Stimulated activated CD4-positive, alpha-beta T cell treated with anti-CD3 and anti-CD28 coated beads, Interleukin-4, amount 100 ng/mL, for 24 hours (primary cell): ENCODE measurements at places on chromosomes 5 and 9.
A peak's percentile ranks its signal among the peaks of the same experiment; 100 is the strongest.

DNA sequence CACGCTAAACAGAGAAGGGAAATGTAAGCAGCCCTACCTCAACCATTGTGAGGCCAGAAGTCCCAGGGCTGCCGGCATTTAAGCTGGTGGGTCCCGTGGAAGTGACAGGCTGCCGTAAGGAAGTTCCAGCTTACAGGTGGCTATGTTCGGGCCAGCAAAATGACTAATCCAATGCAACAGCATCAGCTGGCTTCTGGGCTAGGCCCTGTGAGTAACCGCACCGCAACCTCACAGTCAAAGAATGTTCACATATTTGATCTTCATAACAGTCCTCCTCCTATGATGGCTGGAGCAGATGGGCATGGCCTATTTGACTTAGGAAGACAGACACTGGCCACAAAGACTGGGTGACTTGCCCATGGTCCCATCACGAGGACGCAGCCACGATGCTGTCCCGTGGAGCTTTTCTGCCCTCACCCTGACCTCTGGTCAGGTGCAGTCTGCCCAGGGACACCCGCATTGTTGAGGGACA is 88.2 kb downstream of the LIFR start:
- DNase-seq, result no peak

DNA sequence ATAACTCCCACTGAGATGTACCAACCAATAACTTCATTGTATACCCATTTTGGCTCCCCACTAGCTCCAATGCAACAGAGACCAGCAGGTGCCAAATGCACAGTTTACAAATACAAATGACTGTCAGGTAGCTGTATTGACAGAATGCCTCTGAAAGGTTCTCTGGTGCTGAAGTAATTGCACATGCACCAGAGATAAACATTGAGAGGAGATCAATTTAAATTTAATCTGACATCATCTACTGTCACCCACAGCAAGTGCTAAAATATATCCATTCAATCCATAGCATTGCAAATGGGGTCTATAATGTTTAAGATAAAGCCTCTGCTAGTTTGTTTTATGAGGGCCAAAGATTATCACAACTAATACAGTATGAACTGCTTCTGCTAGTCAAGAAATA is 80.2 kb downstream of the STX17 start:
- DNase-seq, result no peak

GRCh38 chr5:158538506-158539074 is 561.1 kb downstream of the EBF1 start:
- no peak for DNase-seq

- no peak for DNase-seq
These were observed 47.6 kb downstream of the THBS4 start for GRCh38 chr5:80082731-80083100.

DNA sequence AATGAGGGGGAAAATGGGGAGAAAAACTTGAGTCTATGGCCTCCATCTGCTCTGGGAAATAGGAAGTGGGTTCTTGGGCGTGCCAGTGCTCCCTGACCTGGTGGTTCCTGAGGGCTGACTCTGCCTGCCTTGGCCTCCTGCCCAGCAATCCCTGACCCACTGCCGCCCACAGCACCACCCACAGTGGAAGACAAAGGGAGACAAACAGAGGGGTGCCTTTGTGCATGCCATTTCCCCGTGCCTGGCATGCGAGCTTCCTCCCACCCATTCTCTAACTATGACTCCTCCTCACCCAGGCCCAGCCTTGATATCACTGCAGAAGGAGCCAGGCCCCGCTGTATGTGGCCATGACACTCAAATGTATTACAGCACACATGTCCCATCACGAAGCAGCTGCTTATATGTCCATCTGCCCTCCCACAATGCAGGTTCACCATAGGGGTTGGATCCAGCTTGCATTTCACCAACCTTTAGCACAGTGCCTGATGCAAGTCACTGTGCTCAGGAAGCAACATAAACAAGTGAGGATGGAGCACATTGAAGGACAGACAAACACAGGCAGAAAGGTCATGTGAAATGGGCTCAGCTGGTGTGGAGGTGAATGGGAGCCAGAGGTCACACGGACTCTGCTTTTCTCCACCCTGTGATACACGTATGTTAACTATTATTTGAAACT is 84.4 kb downstream of the ADRB2 start:
- no peak for DNase-seq

- DNase-seq, result no peak
These were observed 6.2 kb downstream of the RBM22 start for GRCh38 chr5:150694612-150695011.

DNA sequence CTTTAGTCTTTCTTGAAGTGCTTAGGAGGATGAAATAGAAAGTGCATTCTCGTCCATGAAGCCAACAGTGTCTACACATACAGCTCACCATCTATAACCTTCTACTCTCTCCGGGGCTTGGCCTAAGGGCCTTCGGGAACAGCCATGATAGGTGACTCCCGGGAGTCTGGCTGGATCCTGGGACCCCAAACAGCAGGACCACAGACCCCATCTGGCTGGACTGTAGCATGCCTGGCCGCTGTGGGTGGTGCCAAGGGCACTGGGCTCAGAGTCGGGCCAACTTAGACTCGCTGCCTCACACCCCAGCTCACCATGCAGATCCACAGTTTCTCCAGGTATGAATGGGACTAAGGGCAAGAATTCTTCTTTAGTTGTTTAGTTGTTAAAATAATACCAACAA is 16.3 kb downstream of the GABBR2 start:
- no peak for DNase-seq

GRCh38 chr5:54757541-54757940 is 227.9 kb downstream of the ESM1 start:
- no peak for DNase-seq

DNA sequence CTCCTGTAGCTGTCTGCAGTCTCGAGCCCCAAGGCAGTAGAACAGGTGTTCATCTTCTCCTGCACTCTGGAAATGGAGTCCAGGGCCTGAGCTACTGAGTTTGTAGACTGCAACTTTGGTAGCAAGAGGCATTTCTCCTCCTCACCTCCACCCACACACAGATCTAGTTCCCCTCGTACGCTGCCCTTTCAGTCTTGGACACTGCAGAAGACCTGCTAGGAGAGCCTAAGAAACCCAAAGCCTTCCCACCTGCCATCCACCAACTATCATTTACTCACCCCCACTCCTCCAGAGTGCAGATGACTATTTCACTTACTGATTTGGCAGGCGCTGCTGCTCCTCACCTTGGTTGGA is 59.0 kb downstream of the KCNIP1 start:
- DNase-seq, result no peak

DNA sequence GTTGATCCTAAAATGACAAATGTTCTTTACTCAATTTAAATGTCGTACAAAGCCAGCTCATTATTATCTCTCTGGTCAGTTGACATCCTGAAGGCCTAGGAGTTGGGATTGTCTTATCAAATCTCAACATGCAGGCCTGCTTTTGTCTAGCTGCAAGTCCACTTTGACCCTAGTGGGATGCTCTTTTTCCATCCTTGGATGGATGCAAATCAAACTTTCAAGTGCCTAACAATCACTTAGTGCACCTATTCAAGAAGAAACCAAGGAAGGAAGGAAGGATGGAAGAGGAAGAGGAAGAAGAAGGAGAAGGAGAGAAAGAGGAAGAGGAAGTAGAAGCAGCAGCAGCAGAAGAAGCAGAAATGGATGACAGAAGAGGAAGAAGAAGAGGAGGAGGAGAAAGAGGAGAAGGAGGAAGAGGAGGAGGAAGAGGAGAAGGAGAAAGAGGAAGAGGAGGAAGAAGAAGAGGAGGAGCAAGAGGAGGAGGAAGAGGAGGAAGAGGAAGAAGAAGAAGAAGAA is 109.6 kb downstream of the PIK3R1 start:
- no peak for DNase-seq

DNA sequence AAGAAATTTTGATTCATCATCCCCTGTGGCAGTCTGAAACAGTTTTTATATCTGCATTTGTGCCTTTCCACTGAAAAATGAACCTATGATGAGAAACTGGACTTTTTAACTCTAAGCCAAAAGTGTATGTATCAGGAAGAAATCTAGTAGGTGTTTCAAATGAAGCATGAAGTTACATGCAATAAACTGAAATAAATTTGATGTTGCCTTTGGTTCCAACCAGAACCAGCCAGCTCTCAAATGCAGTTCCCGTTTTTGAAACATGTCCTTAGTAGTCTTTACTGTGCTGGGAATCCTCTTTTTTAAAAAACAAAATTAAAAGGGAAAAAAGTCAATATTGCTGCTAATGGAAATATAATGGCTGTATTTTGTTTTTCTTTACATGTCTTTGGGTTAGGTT is 43.9 kb downstream of the HACD4 start:
- DNase-seq, result no peak

GRCh38 chr9:109771087-109771486 is 8.9 kb upstream of the PALM2AKAP2 start:
- no peak for DNase-seq

DNA sequence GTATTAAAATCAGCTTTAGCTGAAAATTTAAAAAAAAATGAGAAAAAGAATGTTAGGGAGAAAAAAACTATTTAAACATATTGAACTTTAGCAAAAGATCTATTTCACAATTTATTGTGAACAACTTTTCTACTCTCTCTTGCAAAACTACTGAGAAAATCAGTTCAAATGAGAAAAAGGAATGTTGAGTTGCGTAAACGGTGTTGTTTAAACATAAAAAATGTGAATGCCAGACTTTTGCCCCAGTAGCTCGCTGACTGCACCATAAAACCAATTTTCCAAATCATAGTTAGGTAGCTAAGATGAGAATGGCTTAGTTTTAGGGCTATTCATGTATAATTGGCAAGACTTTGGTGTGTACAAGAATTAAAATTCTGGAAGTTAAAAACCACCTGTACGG is 13.4 kb upstream of the RAD23B start:
- no peak for DNase-seq

GRCh38 chr9:37676411-37676830 is 25.7 kb downstream of the FRMPD1 start:
- DNase-seq, result no peak

GRCh38 chr5:151664694-151665585 is 21.8 kb downstream of the SPARC start:
- DNase-seq, result no peak

GRCh38 chr5:177116631-177117373 is 16.8 kb upstream of the NSD1 start:
- DNase-seq, result peak; percentile 86

- DNase-seq, result no peak
These were observed 25.6 kb downstream of the RASGRF2 start for GRCh38 chr5:80985600-80986228.

DNA sequence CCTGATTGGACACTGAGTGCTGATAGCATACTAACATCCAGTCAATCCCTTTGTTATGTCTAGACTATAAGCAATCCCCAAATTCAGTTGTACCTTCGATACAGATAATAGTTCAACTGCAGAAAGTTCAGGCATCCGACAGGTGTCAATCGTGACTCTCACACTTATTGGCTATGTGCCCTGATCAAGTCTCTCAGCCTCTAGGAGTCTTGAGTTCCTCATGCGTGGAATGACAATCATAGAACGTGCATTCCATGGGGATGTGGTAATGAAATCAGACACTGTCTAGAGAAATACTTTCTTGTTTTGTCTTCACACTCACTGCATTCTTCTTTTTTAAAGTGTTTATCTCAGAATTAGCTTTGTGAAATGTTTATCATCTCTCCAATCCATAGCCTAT is 4.8 kb downstream of the ANKRD34B start:
- DNase-seq, result no peak
